ENCODE measurements at places on chromosomes 3 and 15. TPM values are rescaled to one million over a fixed set of nuclear protein-coding genes. Genes with fewer than 3 reads are reported as not detected.

- peaks cover 33% of the 10 kb centered on the region for H3K4me1 ChIP-seq
- no peak overlapping the region for H3K27ac ChIP-seq
- no peak for DNase-seq
- no peak overlapping the region for H3K4me3 ChIP-seq
- H3K36me3 ChIP-seq, result peaks cover 8% of the 10 kb centered on the region
Measured at GRCh38 chr15:94793641-94794040, 562.3 kb downstream of the MCTP2 start.

DNA sequence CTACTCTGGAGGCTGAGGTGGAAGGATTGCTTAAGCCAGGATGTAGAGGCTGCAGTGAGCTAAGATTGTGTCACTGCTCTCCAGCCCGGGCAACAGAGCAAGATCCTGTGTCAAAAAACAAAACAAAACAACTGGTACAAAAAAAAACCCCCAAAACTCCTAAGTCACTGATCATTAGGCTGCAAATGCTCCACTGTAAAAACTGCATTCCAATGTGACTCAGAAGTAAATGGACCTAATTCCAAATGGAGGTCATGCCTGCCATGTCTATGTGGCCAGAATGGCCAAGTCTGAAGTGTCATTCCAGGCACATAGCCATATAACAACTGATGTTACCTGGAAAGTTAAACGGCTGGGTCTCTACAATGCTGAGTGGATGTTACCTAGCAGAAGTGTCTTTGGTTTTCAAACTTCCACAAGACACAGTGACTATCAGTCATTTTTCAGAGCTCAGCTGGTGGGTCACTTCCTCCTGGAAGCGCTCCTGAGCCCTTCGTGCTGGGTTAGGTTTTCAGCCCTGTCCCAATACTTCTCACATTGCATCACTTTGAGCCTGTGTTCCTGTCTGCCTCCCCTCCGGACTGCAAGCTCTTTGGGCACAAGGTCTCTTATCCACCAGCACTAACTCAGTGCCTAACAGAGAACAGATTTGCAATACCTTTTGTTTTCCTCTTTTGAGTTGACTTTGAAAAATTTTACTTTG is 10.6 kb downstream of the FSTL1 start:
- H3K4me3 ChIP-seq, result no peak overlapping the region
- peak overlapping the region; percentile 62 for H3K27ac ChIP-seq
- peaks cover 32% of the 10 kb centered on the region for H3K36me3 ChIP-seq

Gene NME9
- total RNA-seq, result not detected

DNA sequence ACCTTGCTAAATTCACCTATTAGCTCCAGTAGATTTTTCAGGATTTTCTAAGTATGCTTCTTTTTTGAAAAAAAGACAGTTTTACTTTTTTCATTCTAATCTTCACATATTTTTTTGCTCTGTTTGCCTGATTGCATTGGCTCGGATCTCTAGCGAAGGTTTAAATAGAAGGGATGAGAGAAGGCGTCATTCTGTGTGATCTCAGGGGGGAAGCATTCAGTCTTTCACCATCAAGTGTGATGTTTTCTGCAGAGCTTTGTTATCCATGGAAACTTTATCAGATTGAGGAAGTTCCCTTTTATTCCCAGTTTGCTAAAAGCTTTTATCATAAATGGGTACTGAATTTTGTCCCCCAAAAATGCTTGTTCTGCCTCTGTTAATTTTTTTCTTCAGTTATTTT is 120.3 kb downstream of the LRRK1 start:
- H3K4me1 ChIP-seq, result peaks cover 7% of the 10 kb centered on the region
- H3K36me3 ChIP-seq, result peaks cover 13% of the 10 kb centered on the region
- H3K27me3 ChIP-seq, result no peaks in the 10 kb centered on the region

Gene ADIPOQ
- total RNA-seq, result not detected

- no peak for DNase-seq
- H3K36me3 ChIP-seq, result peaks cover 12% of the 10 kb centered on the region
- H3K27me3 ChIP-seq, result no peaks in the 10 kb centered on the region
- H3K27ac ChIP-seq, result no peak overlapping the region
- peaks cover 10% of the 10 kb centered on the region for H3K4me1 ChIP-seq
- H3K4me3 ChIP-seq, result no peak overlapping the region
Measured at GRCh38 chr3:174146008-174146407, 713.1 kb upstream of the NAALADL2 start.

GRCh38 chr15:74055804-74056203 is 26.5 kb downstream of the GOLGA6A start:
- peaks cover 31% of the 10 kb centered on the region for H3K27me3 ChIP-seq
- H3K4me1 ChIP-seq, result peaks cover 17% of the 10 kb centered on the region
- no peak overlapping the region for H3K4me3 ChIP-seq
- peaks cover 4% of the 10 kb centered on the region for H3K36me3 ChIP-seq
- no peak for DNase-seq
- no peak overlapping the region for H3K27ac ChIP-seq

Gene LTK
- total RNA-seq, result 0.27 TPM

- no peaks in the 10 kb centered on the region for H3K27me3 ChIP-seq
- no peaks in the 10 kb centered on the region for H3K4me1 ChIP-seq
Measured at GRCh38 chr3:4416961-4417360, 50.1 kb downstream of the SUMF1 start.

GRCh38 chr15:64343222-64343621 is 12.8 kb downstream of the CSNK1G1 start:
- peaks cover 15% of the 10 kb centered on the region for H3K4me1 ChIP-seq
- H3K4me3 ChIP-seq, result no peak overlapping the region
- peak overlapping the region; percentile 84 for H3K27ac ChIP-seq
- DNase-seq, result no peak
- no peaks in the 10 kb centered on the region for H3K27me3 ChIP-seq
- peaks cover 6% of the 10 kb centered on the region for H3K36me3 ChIP-seq

Gene FGF7
- 0.11 TPM for total RNA-seq

DNA sequence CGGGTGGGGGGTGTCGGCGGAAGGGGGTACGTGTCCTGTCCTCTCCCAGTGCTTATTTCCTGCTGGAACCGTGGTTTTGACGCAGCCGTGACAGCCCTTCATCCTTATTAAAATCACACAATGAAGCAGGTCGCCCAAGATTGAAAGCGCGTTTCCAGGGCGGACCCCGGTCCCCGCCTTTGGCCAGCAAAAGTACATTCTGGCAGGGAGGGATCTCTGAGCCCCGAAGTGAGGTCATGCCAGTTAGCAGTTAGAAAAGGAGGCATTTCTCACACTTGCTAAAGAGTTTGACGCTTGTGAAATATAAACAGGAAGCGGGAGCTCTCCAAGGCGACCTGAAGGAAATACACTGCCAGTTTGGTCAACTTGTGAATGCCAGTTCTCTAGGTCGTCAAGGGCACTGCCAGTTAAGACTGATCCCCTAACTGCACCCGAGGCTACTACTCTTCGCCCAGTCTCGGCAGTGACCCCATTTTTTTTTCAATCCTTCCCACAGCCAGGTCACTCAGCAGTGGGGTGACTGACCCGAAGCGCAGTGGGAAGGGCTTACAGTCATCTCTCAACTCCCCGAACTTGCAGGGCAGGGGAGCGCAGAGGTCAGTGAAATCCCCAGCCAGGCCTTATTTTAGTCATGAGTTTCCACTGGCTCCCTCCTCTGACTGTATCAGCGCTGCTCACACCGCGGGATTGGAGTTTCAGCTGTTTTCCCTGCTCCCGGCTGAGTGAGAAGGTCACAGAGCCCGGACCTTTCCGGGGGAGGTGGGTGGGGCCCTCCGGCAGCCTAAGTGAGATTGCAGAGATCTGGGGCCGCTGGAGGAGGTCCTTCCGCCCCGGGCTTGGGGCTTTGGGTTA is 2.0 kb upstream of the BHLHE40 start:
- peaks cover 33% of the 10 kb centered on the region for H3K4me1 ChIP-seq
- peak overlapping the region; percentile 93 for H3K4me3 ChIP-seq
- peaks cover 25% of the 10 kb centered on the region for H3K27me3 ChIP-seq

DNA sequence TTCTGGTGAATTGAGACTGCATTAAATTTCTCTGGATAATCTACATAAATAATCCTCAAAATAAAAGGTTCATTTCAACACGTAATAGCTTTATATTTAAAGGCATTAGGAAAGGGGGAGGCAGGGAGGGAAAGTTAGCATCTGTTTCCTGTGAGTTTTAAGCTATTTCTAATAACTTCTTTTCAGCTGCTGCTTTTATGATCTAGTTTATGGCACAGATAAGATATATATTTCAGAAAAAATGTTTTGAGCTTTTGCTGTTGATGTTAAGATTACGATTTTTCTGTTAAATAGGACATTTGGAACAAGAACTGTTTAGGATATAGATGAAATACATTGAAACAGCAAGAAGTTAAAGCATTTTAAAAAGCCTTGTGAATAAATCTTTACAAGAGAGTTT is 30.0 kb downstream of the UBE2E1 start:
- no peak overlapping the region for H3K27ac ChIP-seq
- no peaks in the 10 kb centered on the region for H3K27me3 ChIP-seq
- no peak overlapping the region for H3K4me3 ChIP-seq
- no peaks in the 10 kb centered on the region for H3K36me3 ChIP-seq
- H3K4me1 ChIP-seq, result peaks cover 51% of the 10 kb centered on the region
- no peak for DNase-seq

GRCh38 chr15:71511796-71512681 is 298.3 kb upstream of the NR2E3 start:
- no peaks in the 10 kb centered on the region for H3K27me3 ChIP-seq
- H3K4me3 ChIP-seq, result no peak overlapping the region
- no peak overlapping the region for H3K27ac ChIP-seq

- H3K27ac ChIP-seq, result no peak overlapping the region
- no peak overlapping the region for H3K4me3 ChIP-seq
- no peaks in the 10 kb centered on the region for H3K27me3 ChIP-seq
- no peak for DNase-seq
Measured at GRCh38 chr3:7877312-7877711, 624.3 kb upstream of the LMCD1 start.

Gene TTC14
- total RNA-seq, result 26.1 TPM

Gene ATP8B4
- total RNA-seq, result 0.37 TPM

DNA sequence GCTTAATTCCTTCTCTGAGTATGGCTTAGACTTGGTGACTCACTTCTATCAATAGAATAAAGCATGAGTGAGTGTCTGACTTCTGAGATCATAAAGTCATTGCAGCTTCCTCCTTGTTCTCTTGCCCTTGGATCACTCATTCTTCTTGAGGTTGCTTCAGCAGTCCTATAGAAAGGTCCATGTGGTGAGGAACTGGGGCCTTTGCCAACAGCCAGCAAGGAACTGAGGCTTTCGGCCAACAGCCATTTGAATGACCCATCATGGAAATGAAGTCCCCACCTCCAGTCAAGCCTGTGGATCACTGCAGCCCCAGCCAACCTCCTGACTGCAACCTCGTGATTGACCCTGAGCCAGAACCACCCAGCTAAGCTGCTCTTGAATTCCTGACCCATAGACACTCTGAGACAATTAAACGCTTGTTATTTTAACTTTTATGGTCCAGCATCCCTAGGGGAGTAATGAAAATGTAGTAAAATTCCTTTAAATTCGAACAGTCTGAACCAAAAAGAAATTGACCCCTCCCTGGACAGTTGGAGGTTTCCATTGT is 84.5 kb downstream of the WDR76 start:
- DNase-seq, result no peak
- H3K4me3 ChIP-seq, result no peak overlapping the region
- no peak overlapping the region for H3K27ac ChIP-seq
- H3K27me3 ChIP-seq, result no peaks in the 10 kb centered on the region
- peaks cover 20% of the 10 kb centered on the region for H3K36me3 ChIP-seq

Gene TLR9
- total RNA-seq, result not detected

DNA sequence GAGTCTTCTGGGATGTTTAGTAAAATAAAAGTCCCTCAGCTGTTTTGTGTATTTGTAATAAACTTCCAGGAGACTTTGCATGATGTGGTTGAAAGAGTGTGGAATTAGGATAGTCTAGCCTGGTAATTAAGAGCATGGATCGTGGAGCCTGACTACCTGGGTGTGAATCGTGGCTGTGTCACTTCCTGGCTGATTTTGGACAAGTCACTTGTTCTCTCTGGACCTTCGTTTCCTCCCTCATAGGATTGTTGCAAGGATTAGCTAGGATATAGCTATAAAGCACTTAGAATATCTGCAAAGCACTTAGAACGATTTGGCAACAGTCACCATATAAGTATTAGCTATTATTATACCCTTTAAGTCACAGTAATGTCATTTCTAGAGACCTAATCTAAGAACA is 40.2 kb downstream of the SLMAP start:
- peak overlapping the region; percentile 20 for H3K27ac ChIP-seq
- no peaks in the 10 kb centered on the region for H3K36me3 ChIP-seq
- H3K4me1 ChIP-seq, result peaks cover 11% of the 10 kb centered on the region
- DNase-seq, result no peak
- no peak overlapping the region for H3K4me3 ChIP-seq
